ENCODE measurements at places on chromosomes 1 and 21. TPM values are rescaled to one million over a fixed set of nuclear protein-coding genes. Genes with fewer than 3 reads are reported as not detected.

The NBPF6 gene
- polyA plus RNA-seq = not detected

GRCh38 chr1:155069551-155070157, 6.1 kb downstream of the EFNA4 start:
- no peak for DNase-seq

DNA sequence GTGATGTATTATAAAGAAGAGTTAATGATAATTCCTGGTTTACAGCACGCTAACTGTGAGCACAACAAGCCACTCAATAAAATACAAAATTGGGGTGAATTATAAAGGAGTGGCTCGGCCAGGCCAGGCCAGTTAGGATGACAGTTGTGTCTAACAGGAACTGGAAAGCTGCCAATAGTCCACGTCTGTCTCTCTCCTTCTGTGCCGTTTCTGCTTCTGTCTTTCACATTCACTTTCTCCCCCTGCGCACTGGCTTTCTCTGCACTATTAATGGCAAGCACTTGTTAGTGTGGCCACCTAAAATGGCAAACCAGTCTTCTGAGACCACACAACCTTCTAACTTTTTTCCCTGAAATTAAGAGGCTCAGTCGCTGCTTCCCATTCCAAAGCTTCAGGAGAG, 394.3 kb downstream of the NTNG1 start:
- no peak for DNase-seq

The SLC25A34 gene
- polyA plus RNA-seq = 0.25 TPM

DNA sequence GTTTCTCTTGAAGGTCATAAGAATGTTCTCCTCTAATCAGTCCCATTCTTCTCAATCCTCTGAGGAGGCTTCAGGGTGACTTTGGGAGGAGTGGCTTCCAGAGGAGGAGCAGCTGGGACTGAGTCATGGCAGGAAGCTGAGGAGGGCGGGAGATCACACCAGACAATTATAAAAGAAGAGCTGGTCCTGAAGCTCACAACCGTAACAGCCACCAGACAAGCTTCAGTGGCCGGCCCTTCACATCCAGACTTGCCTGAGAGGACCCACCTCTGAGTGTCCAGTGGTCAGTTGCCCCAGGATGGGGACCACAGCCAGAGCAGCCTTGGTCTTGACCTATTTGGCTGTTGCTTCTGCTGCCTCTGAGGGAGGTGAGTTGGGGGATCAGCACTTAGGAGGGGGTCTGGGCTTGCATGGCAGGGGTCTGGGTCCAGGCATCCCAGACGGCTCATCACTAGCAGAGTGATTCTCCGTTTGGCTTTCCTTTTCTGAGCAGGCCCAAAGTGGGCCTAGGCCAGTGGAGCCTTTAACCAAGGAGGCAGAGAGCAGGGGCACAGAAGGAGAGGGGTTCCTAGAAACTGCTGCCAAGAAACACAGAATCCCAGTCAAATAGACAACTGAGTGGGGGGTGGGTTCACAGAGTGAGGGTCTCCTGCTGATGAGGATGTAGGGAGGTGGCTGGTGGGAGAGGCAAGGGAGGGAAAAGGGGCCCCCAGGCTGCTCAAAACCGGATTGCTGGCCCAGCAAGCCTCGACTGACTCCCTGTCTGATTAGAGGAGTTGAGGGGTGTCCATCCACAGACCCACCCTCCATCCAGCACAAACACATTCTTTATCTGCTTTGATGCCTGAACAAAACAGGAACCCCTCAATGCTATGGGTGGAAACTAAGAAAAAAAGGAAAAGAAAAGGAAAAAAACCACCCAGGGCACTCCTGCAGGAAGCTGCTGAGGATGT, at the start of gene ECM1:
ECM1 (plus strand) TSS at position 198 of the 953 bp plus-strand sequence; CDS start at position 299, 101 bp downstream.
- peak; percentile 40 for DNase-seq

DNA sequence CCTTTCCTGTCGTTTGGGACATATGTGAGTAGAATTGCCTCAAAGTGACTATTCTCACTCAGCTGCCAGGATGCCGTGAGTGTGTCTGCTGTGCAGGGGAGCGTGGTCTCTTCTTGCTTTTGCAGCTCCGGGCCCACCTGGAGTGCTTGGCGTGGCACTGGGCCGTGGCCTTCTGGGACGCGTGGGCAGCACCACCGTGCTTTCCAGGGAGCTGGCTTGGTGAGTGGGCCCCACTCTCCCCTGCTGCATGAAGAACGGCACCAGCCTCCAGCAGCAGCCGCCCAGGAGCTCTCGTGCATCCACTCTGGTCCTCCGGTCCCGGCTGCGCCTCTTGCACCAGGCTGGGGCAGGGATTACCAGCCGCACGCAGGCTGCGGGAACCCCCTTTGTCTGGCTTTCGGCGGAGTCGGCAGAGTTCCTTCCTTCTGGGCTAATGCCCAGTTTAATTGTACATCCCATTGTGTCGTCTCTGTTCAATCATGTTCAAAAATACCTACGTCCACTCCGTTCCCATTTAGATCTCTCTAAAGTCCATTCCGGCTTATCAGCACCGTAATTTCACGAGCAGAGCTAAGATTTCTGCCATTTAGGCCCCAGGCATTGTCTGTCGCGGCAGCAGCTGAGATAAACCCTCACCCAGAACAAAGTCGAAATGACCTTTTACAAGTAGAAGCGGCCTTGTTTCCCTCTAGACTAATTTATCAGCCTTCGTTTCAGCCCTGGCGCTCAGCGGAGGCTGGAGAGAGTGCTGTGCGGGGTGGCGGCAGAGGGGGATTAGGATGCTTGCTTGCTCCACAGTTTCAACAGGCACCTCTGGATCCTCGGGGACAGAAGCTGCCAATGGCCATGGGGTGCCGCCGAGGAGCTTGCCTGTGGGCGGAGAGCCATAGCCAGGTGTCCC, 129.6 kb downstream of the PRDM16 start:
- no peak for DNase-seq

- no peak for DNase-seq
Observed at GRCh38 chr1:100760511-100760910, 41.0 kb downstream of the VCAM1 start.

GRCh38 chr21:33478935-33479678, 667 bp downstream of the TMEM50B start:
- DNase-seq = peak; percentile 23

- DNase-seq = no peak
Observed at GRCh38 chr1:53324321-53324720, 3.5 kb downstream of the LRP8 start.

DNA sequence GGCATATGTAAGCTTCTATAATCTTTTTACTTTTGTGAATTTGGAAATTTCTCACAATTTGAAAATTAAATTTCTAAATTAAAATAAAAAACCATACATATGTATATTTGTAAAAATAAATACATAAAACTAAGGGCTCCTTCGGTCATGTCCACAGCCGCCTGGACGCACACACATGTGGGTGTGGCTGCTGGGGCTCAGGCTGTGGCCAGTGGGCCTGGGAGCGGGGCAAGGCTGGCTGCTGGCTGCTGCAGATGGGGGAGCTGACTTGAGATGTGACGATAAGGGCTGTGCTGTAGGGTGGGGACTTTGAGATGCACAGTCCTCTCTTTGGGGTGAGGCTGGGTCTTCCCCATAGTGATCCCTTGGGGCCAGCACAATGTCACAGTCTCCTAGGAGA, 4.8 kb downstream of the RER1 start:
- no peak for DNase-seq

The TMEM54 gene
- polyA plus RNA-seq = 113 TPM

DNA sequence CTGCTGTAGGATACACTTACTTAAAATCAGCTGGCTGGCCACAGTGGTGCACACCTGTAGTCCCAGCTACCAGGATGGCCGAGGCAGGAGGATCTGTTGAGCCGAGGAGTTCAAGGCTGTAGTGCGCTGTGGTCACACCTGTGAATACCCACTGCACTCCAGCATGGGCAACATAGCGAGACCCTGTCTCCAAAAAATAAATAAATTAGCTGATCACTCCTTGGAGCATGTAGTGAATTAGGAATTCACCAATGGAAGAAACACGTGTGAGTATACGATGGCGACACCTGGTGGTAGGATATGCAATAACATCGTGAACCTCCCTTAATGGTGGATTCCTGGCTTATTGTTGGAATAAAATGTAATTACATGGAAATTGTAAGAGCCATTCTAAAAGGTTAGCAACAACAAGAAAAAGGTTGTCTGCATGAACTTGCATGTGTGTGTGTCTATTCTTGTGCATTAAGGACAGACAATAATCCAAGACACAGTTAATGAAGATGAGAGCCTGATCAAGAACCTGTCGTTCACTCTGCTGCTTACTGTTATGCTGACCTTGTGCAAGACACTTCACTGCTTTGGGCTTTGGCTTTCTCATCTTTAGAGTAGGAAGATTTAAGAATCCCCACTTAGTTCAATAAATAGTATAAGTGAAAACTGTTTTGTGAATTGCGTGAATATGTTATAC, 38.6 kb upstream of the COX20 start:
- DNase-seq = peak; percentile 37

The TCEA3 gene
- 1.2 TPM for polyA plus RNA-seq

The GUK1 gene
- 671 TPM for polyA plus RNA-seq

DNA sequence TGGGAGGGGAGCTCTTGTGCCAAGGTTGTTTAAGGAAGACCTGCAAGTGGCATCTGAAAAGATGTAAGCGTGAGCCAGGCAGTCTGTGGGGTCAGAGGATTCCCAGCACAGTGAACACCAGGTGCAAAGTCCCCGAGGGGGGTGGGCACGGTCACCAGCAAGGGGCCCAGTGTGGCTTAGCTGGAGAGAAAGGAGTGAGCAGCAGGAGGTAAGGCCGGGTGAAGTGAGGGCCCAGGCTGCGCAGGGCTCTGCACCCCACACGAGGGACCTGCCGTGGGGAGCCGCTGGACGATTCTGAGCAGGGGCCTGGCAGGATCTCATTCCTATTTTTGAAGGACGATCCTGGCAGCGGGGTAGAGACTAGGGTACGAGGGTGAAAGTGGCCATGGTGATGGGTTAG, 4.1 kb downstream of the DDOST start:
- no peak for DNase-seq

DNA sequence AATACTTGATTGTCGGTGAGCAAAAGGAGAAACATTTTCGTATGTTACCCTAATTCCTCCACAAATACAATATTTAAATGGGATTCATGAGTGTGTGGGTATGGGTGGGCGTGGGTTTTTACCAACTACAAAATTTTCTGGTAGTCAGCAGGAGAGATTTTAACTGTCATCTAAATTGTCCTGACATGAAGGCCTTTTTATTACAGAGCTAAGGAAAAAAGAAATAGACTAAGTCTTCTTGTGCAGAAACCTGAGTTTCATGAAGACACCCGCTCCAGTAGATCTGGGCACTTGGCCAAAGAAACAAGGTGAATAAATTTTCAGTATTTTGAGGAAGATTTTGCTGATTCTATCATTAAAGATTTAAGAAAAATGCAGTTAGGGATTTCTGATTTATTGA, 752 bp downstream of the RGS18 start:
- DNase-seq = no peak

- DNase-seq = no peak
Observed at GRCh38 chr1:157403608-157404007, 148.7 kb downstream of the FCRL5 start.

- no peak for DNase-seq
Observed at GRCh38 chr1:108565512-108565911, 5.6 kb downstream of the EEIG2 start.

DNA sequence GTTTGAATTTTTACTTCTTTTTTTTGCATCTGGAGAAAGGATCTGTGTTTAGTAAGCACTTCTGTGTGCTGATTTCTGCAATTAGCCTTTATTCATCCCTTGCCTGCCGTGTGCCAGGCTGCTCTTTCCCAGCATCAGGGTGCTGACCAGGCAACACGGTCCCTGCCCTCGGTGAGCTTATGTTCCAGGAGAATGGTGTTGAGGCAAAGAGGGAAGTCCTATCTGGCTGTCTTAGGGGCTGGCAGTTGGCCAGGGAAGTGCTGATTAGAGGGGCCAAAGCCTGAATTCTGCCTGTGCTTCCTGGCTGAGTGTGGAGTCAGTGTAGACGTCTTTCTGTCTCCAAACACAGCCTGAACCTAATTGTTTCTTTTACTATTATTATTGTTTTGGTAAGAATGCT, 187.1 kb downstream of the CAMTA1 start:
- no peak for DNase-seq

The PRRX1 gene
- polyA plus RNA-seq = not detected

The TINAGL1 gene
- 177 TPM for polyA plus RNA-seq

The NIBAN1 gene
- polyA plus RNA-seq = 4.4 TPM

The SFN gene
- polyA plus RNA-seq = 4,130 TPM

The LCE1F gene
- polyA plus RNA-seq = 0.81 TPM

GRCh38 chr1:77706321-77706720, 23.9 kb upstream of the ZZZ3 start:
- DNase-seq = peak; percentile 8

GRCh38 chr1:235131961-235132360, 3.3 kb upstream of the TOMM20 start:
- DNase-seq = no peak

GRCh38 chr1:29679828-29680558, 443.7 kb downstream of the PTPRU start:
- no peak for DNase-seq

DNA sequence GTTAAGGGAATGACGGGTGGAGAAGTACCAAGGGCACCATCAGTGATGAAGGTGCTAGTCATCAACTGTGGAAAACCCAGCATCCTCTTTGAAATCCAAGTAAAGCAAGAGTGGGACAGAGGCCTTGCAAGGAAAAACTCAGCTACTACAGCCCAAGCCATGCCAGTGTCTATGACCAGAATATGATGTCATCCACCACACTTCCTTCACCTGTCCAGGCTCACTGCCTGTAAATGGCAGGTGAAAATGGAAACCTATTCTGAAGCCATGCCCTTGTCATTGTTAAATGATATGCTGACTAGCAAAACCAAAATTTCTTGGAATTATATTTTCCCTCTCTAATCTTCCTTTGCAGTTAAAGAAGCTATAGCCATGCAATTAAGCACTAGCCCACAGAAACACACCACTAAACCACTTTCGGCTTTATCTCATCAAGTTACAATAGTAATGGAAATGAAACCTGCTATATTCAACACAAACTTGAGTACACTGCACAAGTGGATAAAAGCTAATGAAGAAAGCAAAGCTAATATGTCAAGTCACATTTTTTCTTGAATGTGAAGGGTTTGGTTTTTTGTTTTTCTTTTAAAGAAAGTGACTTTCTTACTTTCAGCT, 96.3 kb upstream of the RALGPS2 start:
- DNase-seq = no peak

The NBPF1 gene
- polyA plus RNA-seq = 3.9 TPM

The PTCH2 gene
- 0.06 TPM for polyA plus RNA-seq

- DNase-seq = no peak
Observed at GRCh38 chr1:155043301-155043702, 7.8 kb upstream of the ADAM15 start.

The CD1D gene
- 3.8 TPM for polyA plus RNA-seq

DNA sequence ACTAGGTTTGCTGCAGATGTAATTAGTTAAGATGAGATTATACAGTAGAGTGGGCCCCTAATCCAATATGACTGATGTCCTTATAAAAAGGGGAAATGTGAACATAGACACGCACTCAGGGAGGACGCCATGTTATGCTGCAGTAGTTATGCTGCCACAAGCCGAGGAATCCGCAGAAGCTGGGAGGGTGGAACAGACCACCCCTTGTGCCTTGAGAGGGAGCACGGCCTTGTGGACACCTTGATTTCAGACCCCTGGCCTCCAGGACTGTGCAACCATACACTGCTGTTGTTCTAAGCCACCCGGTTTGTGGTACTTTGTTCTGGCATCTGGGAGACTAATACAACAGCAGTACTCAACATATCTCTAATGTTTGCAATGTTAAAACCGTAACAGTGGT, 57.9 kb upstream of the HIVEP3 start:
- no peak for DNase-seq

The SLC25A44 gene
- 12.4 TPM for polyA plus RNA-seq

- DNase-seq = no peak
Observed at GRCh38 chr1:48730164-48730910, 46.4 kb downstream of the BEND5 start.

The LHX8 gene
- polyA plus RNA-seq = not detected

- peak; percentile 61 for DNase-seq
Observed at GRCh38 chr1:61285371-61285885, 203.1 kb downstream of the NFIA start.

GRCh38 chr21:37153935-37154350, 80.9 kb downstream of the TTC3 start:
- DNase-seq = no peak

All from foreskin keratinocyte (primary cell).